T-helper 22 cell (primary cell): ENCODE measurements at places on chromosomes 6 and 20.

- DNase-seq = no peak
These were observed 258.4 kb upstream of the JARID2 start for GRCh38 chr6:14987490-14987889.

GRCh38 chr6:139016337-139017213 lies 12.0 kb upstream of the ABRACL start:
- DNase-seq = no peak

DNA sequence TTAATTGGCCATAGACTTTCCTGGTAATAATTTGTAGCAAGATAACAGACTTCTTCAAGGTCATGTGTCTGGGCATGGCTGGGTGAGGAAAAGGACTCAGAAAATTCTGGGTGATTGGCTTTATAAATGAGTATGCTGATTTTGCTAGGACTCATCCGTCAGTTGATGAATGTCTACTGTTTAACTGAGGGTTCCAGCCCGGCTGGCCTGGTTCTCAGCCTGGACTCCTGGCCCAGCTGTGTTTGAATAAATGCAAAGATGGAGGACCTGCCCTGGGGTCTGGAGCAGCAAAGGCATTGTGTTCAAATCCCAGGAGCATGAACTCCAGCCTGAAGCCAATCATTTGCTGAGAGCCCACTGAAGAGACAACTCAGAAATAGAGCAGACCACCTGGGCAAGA lies 323.2 kb downstream of the LRFN2 start:
- no peak for DNase-seq

GRCh38 chr20:25070821-25071473 lies 11.0 kb downstream of the VSX1 start:
- no peak for DNase-seq

DNA sequence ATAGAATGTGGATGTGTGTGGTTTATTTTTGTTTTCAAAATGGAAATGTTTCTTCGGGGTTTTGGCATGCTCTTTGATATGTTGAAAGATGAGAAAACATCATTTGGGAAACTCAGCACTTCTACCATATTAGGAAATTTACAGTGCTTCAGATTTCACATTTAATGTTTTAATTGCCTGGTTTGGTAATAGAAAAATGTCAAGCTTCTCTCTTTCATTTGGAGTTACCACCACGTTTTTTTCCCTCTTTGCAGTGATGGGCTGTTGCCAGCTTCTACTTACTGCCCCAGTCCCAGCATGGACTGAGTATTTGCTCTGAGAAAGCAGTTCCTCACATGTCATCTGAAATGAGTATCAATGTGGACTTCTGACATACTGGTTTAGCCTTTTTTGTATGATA lies 267.7 kb downstream of the PRL start:
- DNase-seq = no peak

- no peak for DNase-seq
These were observed 62.0 kb downstream of the FAM50B start for GRCh38 chr6:3911130-3911529.

- peak; percentile 34 for DNase-seq
These were observed 14.3 kb downstream of the CAPN11 start for GRCh38 chr6:44172731-44173500.

DNA sequence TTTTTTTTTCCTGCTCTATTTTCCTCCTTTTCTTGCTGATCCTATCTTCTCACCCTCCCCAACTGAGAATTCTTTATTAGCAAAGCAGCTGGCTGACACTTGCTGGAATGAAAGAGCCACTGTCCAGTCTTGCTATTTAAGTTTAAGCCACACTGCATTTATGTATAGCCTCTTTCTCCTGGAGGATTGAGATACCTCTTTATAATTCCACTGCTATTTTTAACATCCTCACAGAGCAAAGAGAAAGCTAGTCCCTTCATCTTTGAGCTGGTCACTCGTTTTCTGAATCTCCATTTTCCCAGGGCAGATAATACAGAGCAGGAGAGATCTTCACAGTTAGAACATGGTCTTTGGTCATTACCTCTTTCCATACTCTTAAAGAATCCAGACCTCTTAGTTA lies 36.0 kb upstream of the EEF1A1 start:
- no peak for DNase-seq
